Right renal pelvis (tissue), 4 donors: ENCODE measurements at places on chromosomes 5 and 9. TPM values are rescaled to one million over a fixed set of nuclear protein-coding genes. Genes with fewer than 3 reads are reported as not detected.

The FCN2 gene
- 0.18 TPM for polyA plus RNA-seq

The CTSV gene
- polyA plus RNA-seq, result 24.0 TPM

The CTXN3 gene
- polyA plus RNA-seq, result not detected

The GHR gene
- polyA plus RNA-seq, result 18.9 TPM

The RABGAP1 gene
- polyA plus RNA-seq, result 57.6 TPM

The PCDHB5 gene
- polyA plus RNA-seq, result 9.1 TPM

The HNRNPH1 gene
- polyA plus RNA-seq, result 1,263 TPM

The CNTLN gene
- polyA plus RNA-seq, result 12.2 TPM

The GFPT2 gene
- polyA plus RNA-seq, result 4.5 TPM

DNA sequence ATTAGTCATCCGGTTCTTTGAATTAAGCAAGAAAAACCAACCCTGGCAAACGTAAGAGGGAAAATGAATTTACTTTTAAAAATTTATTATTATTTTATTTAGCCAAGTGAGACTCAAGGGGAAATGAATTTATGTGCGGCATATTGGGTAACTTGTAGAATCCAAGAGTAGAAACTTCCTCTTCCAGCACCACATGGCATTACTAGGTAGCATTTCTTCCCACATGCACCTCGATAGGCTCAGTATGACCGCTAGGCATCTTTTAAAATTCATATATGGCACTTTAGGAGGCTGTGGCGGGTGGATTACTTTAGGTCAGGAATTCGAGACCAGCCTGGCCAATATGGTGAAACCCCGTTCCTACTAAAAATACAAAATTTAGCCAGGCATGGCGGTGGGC lies 17.6 kb upstream of the MYO10 start:
- DNase-seq, result no peak

GRCh38 chr5:76953551-76954382 lies 922 bp downstream of the CRHBP start:
- no peak for DNase-seq

- DNase-seq, result no peak
Measured at GRCh38 chr9:72139226-72139625, 10.0 kb upstream of the GDA start.

- no peak for DNase-seq
Measured at GRCh38 chr5:173498286-173498685, 118.2 kb downstream of the BOD1 start.

DNA sequence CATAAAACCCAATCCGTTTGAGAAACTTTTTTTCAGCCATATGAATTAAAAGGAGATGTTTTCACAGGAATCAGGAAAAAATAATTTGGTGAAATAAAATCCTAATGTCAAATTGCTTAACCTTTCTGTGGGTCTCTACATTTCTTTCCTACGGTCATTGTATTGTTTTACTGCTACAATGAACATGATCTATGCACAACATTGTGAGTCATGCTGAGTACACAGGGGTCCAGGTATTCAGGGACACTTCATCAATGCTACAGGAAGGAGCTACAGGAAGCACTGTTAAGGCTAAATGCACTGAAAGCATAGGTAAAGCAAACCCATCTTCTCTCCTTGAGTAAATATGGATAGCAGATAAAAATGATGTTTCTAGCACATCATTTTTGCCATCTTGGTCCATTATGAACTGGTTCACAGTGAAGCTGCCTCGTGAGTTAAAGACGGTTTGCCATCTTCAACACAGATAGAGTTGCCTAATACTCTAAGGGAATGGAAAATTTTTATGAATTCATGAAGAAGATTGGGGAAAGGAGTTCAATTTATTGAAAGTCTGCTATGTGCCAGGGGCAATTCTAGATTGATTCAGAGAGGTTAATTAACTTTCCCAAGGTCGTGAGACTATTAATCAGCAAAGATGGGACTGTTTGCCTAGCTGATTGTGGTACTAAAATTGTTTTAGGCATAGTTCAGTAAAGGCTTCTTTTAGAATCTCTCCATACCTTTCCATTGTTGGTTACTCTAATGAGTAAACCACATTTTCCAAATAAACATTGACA lies 85.5 kb downstream of the DIRAS2 start:
- DNase-seq, result no peak

- DNase-seq, result no peak
Measured at GRCh38 chr9:8332871-8333270, 533.3 kb upstream of the DMAC1 start.

DNA sequence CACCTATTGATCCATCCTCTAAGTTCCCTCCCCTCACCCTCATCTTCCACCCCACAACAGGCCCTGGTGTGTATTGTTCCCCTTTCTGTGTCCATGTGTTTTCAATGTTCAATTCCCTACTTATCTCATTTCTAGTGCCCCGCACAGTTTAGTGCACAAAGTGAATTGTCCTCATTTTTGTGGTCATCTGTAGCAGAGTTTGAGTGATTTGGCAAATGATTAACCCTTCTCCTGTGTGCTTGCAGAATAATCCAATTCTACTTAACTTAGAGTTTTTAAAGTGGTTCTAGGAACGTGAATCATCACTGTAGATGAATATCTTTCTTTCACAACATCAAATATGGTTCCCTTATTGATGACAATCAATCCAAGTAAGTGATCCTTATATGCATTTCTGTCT lies 6.3 kb upstream of the HAPLN1 start:
- DNase-seq, result no peak

GRCh38 chr5:14946815-14947620 lies 75.4 kb upstream of the ANKH start:
- no peak for DNase-seq

DNA sequence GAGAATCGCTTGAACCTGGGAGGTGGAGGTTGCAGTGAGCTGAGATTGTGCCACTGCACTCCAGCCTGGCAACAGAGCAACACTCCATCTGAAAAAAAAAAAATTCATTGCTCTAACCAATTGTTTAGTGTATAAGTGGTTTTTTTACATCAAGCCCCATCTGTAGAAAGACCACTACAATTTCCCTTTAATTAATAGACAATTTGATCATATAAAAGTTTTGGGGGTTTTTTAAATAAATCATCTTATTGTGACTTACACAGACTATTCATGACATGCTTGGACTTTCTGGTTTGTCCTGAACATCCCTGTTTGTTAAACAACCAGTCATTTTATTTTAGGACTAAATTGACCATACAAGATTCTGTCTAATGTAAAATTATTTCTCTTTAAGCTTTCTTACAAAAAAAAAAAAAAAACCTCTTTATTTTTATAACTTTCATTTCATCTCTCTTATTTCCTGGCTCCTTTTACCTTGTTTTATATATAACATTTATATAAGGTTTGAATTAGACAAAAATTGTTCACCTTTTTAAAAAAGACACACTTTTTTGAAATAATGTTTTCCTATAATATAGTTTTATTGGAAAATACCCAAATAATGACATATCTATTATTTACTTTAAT lies 9.8 kb upstream of the FANCC start:
- no peak for DNase-seq

GRCh38 chr9:116933251-116933650 lies 246.1 kb downstream of the TRIM32 start:
- no peak for DNase-seq

DNA sequence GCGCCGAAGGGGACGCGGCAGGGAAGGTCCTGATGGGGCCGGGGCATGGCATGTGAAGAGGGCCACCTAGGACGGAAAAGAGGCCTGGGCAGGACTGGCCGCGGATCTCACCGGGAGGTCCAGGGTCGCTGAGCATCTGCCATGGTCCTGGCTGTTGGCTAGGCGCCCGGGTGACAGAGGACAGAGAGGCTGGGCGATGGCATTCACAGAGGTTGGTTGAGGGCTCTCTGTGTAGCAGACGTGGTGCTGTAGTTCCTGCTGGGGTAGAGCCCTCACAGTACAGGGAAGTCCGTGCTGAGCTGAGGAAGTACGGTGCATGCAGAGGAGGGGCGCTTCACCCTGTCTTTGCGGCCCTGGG lies 427 bp downstream of the PCYOX1L start:
- no peak for DNase-seq

DNA sequence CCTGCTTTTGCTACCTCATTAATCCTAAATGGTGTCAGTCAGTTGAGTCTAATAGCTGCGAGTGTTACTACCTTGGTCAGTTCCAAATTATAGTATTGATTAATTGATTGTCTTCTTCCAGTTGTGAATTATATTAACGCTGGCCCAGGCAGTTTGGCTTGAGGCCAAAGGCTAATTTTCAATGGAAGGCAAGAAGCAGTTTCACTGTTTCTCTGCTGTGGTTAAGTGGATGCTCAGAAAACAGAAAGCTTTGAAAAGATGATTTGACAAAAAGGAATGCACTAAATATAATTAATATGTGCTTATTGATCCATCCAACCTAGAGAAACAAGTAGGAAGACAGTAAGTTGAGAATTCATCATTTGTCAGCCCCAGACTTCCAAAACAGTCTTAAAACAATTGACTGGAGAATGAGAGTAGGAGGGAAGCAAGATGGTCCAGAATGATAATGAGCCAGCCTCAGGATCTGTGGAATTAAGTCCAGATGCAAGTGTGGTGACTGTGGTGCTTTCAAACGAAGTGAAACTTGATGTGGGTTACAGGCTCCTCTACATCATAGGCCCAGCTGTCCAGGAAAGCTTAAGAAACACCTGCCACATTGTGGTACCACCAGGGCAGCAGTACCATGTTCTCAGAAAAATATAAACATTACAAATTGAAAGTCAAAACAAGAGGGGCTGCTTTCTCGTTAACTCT lies 1371.0 kb upstream of the DMAC1 start:
- no peak for DNase-seq

- DNase-seq, result peak; percentile 18
Measured at GRCh38 chr9:69495296-69495695, 170.3 kb downstream of the ENTREP1 start.

- DNase-seq, result no peak
Measured at GRCh38 chr5:146034127-146034526, 71.2 kb downstream of the PLAC8L1 start.

DNA sequence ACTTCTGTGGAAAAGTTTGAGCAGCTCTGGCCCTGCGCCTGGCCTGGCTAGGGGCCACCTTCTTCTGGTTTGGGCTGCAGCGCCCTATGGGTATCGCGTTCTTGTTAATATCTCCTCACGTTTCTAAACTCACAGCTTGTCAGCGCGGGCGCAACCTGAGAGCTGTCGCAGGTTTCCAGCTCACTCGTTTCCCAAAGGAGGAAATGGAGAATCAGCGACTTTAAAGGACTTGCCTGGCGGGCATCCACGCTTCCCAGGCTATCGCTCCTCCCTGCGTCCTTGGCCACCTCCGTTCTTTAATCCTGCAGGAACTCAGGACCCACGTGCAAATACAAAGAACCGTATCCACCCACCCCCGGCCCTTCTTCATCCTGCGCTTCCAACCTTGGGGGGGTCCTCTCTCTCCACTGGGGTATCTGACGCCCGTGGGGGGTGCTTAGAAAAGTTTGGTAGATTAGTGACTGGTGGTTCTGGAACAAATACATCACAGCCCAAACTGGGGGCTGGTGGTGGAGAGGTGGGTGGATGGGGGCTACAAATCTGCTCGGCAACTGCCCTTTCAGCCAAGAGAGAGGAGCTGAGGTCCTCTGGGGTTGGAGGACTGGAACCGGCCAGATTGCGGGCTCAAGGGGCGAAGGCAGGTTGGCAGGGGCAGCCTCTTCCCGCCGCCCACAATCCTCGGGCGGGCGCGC lies 578 bp upstream of the PSAT1 start:
- DNase-seq, result no peak

GRCh38 chr5:83568186-83568585 lies 96.6 kb downstream of the VCAN start:
- DNase-seq, result no peak

- DNase-seq, result no peak
Measured at GRCh38 chr5:144481861-144482260, 311.2 kb downstream of the KCTD16 start.

- no peak for DNase-seq
Measured at GRCh38 chr9:22035591-22036011, 26.5 kb upstream of the CDKN2B start.

DNA sequence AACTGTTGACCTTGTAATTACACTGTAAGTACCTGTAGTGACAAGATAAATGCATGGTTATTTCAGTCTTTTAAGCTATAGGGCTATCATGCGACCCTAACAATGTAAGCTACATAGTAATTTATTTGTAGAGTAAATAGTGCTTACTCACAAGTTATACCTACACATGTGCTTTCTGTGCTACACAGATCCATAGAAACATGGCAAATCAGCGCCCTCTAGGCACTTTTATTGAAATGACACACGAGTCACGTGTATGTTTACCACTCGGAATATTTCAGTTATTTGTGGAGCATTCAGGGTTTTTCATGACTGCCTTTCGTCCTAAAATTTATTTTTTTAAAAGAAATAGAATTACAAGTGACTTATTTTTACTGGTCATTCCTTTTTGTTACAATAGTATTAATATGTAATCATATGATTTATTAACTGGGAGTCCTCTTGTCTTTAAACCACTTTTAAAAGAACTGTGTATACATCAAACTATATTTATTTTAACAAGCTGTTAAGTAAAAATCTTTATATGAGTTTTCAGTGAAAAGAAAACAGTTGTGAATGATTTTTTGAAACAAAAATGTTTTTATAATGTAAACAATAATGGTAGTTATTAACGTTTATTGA lies 1242.3 kb upstream of the WWC1 start:
- DNase-seq, result peak; percentile 25

DNA sequence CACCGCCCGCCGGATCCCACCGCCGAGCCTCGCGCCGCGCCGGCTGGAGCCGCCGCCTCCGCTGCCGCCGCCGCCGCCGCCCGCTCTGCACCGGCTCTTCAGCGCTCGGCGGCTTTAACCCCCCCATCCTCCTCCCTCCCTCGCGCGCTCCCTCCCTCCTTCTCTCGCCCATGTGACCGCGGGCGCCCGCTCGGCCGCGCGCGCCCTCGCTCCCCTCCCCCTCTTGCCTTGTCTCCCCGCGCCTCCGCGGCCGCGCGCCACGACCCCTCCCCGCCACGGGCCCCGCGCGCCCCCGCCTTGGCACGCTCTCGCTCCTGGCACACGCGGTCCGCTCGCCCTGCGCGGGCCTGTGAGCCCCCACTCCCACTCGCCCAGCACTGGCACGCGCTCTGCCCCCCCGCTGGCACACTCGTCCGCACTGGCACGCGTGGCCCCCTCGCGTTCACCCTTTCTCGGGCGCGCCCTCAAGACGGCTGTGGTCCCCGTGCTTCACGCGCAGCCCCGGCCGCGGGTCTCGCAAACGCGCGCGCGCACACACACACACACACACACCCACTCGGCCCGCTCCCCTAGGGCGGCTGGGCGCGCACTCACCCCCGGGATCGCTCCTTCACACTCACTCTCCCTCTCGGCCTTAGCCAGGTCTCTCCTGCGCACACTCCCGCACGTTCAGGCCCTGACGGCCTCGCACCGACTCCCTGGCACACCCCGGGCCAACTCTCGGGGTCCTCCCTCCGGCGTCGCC lies at the start of gene CNTFR:
Gene CNTFR (minus strand): TSS at position 89 of the 745 bp plus-strand sequence. CDS start 20,743 bp downstream, outside the sequence.
- DNase-seq, result no peak

- DNase-seq, result no peak
Measured at GRCh38 chr9:105308461-105309341, 64.2 kb downstream of the SLC44A1 start.

GRCh38 chr9:105007143-105007542 lies 79.2 kb upstream of the ABCA1 start:
- DNase-seq, result no peak

DNA sequence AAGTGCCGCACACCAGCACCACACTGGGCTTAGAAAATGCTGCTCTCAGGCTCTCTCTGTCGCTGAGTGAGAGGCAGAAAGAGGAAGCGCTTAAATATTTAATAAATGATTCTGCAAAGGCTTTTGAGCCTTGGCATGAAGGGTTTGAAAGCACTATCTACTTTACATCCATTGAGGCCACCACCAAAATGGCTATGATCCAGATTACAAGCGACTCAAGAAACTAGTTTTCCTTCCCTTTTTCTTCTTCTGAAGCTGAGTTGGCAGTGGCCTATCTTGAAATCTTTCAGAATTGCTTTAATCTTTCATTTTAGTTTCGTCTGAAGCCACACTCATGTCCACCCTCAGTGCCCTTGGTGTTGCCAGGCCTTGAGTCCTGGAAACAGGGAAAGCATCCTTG lies 59.5 kb downstream of the EBF1 start:
- no peak for DNase-seq
